Stimulated activated CD4-positive, alpha-beta T cell treated with anti-CD3 and anti-CD28 coated beads, TNF-alpha, amount 100 ng/mL, for 1 hour (primary cell): ENCODE measurements at places on chromosomes 6 and 20.

GRCh38 chr6:20655317-20655716 lies 121.1 kb downstream of the CDKAL1 start:
- no peak for DNase-seq

DNA sequence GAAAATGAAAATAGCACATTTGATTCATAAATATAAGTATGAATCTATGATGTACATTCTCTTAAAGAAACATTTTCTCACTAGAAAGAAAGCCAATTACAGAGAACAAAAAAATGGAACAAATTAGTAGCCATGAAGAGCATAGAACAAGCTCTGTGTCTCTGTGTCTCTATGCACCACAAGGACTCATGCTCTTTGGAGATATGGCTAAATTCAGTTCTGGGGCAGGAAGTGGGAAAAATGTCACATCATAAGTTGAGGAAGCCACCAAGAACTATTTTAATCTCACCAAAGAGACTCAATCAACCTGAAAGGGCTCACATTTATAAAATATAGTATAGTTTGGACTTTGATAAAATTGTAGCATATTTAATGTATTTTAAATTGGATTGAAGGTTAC lies 1259.8 kb upstream of the GJE1 start:
- no peak for DNase-seq

- no peak for DNase-seq
Measured at GRCh38 chr20:14957402-14957801, 620.0 kb upstream of the FLRT3 start.

DNA sequence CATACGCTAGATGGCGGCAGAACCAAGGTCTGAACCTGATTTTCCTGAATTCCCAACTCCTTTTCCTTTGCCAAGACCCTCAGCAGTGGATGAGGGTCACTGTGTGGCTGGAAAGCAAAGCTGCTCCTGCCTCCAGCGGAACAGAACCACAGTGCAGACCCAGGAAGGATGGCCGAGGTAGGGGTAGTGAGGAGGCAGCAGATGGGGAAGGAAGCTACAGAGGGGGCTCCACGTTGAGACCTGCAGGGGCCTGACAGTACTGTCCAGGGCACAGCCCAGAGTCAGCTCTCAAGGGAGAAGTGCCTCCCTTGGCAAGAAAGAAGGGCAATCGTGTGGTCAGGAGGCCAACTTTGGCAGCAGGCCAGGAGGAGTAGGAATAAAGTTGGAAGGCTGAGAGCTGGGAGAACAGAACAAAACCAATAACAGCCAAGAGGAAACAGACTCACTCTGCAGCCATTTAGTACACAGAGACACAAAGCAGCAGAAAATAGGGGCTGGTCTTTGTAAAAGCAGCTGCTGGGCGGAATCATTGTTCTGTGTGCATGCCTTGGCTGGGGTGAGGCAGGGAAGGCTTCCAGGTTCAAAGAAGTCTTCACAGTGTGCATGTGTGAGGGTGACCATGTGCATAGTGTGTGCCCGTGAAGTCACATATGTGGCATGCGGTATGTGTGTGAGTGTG lies 3.1 kb downstream of the GABRR2 start:
- no peak for DNase-seq

GRCh38 chr6:46099952-46100351 lies 29.8 kb upstream of the ENPP4 start:
- DNase-seq, result no peak

DNA sequence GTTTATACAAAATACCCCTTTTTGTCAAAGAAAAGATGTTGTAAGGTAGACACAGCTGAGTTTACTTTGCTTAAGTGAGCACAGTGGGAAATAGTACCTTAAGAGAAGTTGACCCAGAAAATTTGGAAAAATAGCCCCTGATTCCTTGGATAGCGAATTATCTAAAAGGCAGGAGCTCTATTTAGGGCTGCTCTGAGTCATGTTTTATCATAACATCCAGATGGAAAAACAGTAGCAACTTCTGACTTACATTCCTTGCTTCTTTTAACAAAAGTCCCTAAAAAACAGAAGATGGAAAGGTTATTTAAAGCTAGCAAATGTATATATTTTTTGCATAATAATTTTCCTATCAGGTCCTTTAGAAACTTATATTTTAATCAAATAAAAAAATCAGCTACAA lies 59.0 kb downstream of the THEMIS start:
- DNase-seq, result no peak

GRCh38 chr6:140044626-140045025 lies 670.2 kb upstream of the CITED2 start:
- no peak for DNase-seq
